RPMI7951 (cell line): ENCODE measurements at places on chromosomes 12 and 14.

- peak; percentile 22 for DNase-seq
These were observed 79.1 kb downstream of the TMEM117 start for GRCh38 chr12:43914923-43915468.

DNA sequence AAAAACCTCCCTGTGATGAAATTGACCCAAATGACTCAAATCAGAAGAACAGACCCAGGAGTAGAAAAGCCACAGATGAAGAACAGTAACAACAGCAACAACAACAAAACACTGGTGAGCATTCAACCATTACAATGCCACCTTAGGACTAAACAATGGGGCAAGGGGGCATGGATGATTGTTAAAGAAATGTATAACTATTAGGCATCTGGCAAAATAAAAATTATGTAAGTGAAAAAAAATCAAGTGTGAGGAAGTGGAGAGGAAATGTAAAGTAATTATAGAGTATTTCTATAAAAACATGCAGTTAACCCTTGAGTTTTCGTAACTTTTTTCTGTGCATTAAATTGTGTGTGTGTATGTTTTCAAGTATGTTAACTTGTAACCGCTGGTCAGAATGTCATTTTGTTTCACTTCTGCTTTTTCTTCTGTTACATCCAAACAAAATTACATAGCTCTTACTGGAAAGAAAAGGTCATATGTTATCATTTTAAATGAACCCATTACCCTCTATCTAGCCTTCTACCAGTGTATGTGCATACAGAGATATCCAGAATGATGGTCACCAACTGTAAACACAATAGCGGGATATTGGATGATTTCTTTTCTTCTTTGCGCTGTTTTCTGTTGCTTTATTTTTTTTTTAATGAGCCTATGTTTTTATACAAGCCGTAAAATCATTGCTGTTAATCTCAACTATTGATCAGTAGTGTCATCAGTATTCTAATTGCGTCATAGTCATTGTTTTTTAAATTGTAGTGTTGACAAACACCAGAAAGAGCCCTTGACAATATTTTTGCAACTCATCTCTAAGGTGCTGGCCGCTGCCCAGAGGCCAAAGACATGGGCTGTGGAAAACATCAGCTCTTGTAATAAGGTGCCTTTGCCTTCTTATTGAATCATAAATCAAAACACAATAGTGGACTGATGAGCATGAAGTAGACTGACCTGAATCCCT lies 170.6 kb downstream of the CRADD start:
- no peak for DNase-seq

DNA sequence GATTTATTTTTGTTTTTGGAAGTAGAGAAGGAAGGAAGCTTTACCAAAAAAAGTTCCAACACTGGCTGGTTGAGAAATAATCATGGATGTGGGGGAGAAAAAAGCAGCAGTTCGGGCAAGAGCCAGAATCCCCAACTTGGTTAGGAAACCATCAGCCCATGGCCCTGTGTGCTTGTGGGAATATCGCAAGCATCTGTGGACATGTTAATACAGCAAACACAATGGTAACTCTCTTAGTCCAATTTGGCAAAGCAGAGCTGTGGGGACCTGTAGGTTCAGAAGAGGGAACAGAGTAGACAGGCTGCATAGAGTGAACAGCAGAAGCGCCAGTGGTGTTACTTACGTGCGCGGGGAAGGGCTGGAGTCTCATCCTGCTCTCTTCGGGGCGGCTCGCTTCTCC lies 46.8 kb downstream of the TCHP start:
- no peak for DNase-seq

- DNase-seq: no peak
These were observed 1.4 kb downstream of the ADIPOR2 start for GRCh38 chr12:1692226-1692625.

GRCh38 chr12:57066245-57066644 lies 12.3 kb downstream of the NEMP1 start:
- no peak for DNase-seq

- peak; percentile 71 for DNase-seq
These were observed 13.1 kb downstream of the CCDC85C start for GRCh38 chr14:99590746-99591555.

DNA sequence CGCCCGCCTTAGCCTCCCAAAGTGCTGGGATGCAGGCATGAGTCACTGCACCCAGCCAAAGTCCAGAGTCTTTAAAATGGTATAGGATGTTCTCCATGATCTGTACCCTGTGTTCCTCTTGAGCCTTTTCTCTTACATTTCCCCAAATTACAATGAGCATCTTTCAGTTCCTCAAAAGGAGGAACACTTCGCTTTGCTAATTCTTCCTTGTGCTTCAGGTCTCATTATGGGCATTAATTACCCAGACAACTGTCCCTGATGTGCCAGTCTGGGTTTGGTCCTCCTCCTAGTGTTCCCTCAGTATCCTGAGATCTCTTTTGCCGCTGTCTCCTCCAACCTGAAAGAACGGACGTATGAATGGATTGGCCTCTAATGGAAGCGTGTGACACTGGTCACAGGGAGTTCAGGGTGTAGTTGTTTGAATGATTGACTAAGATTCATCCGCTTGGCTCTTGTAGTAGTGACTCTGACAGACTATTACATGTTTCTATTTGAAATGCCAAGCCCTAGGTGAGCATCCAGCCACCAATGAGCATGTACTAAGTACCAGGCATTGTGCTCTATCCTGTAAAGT lies 8.2 kb downstream of the PRKCH start:
- no peak for DNase-seq

DNA sequence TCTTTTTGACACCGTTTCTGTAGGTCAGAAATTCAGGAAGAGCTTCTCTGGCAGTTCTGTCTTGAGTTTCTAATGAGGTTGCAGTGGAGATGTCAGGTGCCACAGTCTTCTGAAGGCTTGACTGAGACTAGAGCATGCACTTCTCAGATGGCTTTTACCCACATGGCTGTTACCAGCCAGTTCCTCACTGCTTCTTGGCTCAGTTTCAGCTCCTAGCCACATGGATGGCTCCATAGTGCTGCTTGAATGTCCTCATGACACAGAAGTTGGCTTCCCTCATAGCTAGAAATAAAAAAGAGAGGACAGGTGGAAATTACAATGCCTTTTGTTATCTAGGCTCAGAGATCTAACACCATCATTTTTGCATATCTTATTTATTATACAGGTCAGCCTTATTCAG lies 38.1 kb upstream of the SLC2A13 start:
- peak; percentile 2 for DNase-seq

DNA sequence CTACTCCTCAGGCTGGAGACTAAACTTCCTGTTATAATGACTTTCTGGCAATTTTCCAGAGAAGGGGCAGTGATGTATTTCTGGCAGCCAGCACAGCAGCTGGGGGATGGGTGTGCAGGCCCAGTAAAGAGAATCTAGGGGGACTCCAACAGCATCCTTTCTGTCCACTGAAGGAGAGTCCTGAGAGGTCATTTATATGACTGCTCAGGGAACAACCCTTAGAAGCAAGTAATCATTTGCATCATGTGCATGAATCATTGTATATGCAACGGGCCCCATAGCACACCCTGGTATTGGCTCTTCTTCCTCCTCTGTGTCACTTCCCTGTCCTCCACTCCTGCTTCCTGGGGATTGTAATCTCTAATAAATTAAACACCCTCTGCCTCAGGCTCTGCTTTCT lies 493.8 kb downstream of the RPS29 start:
- DNase-seq: no peak

GRCh38 chr12:75809746-75810145 lies 221.8 kb downstream of the PHLDA1 start:
- DNase-seq: no peak

DNA sequence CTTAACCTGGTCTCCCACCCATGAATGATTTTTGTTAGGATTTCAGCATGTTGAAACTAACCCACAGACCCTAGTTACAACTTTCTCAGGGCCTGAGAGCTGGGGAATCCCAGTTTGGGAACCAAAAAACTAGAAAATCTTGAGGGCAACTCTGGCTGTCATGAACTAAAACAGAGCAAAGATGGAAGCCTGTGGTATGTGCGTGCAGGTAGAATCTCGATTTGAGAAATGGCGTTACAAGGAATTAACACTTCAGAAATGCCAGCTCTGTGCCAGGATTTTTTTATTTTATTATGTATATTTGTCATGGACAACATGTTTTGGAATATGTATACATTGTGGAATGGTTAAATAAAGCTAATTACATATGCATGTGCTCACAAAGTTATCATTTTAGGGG lies 36.4 kb upstream of the BCL2L14 start:
- no peak for DNase-seq

GRCh38 chr12:92064422-92064821 lies 81.2 kb downstream of the BTG1 start:
- no peak for DNase-seq

- DNase-seq: no peak
These were observed 82.0 kb downstream of the MGAT4C start for GRCh38 chr12:86174188-86174587.

DNA sequence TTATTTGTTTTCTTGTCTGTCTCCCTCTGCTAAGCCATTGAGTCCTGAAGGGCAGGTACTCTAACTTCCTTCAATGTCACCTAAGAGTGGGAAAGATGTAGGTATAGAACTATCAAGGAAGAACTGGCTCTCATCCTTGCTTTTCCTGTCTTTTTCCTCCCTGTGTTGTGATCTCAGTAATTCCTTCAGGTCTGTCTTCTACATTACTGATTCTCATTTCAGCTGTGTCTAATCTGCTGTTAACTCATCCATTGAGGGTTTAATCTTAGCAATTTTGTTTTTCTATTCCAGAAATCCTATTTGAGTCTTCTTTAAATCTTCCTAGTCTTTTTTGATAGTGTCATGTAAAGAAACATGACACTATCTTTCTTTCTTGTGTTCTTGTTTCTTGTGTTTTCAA lies 124.5 kb upstream of the PLXNC1 start:
- DNase-seq: no peak

DNA sequence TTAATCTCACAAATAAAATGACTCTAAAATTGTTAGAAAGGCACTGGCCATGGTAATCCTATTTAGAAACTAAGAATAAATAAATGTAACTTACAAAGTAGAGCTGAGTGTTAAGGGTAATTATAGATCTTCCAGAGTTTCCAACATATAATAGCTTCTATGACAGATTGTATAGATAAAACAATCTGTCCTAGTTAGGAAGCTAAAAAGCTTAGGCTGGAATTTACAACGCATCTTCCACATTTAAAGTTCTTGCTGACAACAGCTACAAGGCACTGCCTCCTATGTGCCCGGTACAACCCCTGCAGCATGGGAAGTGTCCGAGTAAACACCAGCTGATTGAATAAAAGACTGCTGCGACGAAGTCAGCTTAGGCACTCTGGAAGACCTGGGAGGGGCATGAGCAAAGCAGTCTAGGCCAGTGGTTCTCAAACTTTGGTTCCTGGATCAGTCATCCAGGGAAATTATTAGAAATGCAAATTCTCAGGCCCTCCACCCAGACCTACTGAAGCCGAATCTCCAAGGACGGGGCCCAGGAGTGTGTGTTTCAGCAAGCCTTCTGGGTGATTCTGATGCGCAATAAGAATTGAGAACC lies 635.6 kb upstream of the TBX3 start:
- no peak for DNase-seq

GRCh38 chr14:58774531-58774930 lies 136.8 kb downstream of the DACT1 start:
- DNase-seq: no peak

GRCh38 chr14:89586258-89587135 lies 169.5 kb upstream of the FOXN3 start:
- DNase-seq: no peak

GRCh38 chr12:108097160-108097911 lies 31.8 kb upstream of the WSCD2 start:
- DNase-seq: no peak

DNA sequence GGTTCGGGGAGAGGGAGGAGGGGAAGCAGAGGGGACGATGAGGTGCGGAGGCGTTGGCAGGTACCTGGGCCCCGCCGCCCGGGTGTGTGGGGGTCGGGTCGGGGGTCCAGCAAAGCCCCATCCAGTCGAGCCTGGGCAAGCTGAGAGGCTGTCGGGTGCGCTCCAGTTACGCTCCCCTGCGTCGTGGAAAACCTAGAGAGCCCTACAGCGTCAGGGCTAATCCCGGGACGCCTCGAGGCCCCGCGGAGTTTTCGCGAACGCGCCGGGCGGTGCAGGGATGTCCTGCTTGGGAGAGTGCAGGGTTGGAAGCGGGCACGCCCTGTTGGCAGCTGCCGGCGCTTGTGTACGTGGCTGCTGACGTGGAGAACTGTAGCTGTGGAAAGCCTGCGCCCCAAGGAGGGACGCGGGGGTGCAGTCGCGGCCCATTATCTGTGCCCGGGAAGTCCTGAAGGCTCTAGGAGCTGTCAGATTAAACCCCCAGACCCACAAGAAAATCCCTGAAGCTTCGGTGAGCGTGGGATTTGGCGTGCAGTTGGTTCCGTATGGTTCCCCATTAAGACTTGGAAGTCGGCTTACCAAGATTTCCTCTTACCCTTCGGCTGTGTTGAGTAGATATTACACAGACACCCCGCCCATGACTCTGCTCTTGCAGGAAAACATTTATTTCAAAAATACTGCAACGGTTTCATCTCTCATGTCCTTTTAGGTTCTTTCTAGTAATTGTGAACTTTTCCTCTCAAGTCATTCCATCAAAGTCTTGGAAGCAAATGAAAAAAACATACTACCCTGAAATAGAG lies 11.3 kb upstream of the SLC38A2 start:
- peak; percentile 92 for DNase-seq

DNA sequence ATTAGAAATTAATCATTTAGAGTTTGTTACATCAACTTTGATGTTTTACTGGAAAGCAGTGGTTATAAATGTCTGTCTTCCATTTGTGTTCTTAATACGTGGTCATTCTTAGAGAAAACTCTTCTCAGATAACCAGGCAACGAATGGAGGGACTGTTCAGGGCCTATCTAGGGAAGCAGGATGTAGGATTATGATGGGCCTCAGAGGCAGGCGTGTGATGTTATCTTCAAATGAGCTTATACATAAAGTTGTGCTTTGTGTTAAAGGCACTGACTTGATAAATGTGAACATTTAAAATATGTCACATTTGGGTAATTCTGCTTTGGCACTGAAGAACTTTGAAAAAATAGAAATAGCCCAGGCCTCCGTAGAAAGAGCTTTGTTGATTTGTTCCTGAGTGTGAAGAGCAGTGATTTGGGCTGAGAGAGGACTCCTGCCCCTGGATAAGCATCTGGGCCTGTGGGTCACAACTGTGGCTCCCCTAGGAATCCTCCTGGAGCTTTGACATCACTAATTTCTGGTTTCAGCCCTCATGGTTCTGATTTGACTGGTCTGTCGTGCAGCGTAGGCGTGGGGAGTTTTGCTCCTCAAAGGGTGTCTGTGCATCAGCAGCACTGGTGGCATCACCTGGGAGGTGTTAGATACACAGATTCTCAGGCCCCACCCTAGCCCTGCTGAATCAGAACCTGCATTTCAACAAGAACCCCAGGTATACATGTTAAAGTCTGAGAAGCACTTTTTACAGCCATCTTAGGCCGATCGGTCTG lies 55.4 kb downstream of the SAMD4A start:
- no peak for DNase-seq

DNA sequence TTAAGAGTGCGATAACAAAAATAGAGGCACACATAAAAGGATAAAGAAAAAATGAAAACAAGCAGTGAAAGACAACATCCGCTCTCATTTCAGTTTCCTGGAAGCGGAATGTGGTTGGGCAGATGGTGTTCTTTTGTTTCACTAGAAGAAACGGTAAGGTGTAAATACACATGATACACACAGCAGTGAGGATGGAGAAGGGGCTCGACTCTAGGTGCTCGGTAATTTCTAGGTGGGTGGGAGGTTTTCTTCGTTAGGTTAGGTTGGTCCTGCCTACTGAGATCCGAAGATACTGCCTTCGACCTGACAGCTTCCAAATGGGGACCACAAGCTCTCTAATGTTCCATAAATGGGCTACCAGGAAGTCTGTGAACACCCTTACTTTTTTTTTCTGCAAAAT lies 1082.5 kb downstream of the BCL11B start:
- DNase-seq: no peak
